ENCODE measurements at places on chromosomes 1 and 21.

DNA sequence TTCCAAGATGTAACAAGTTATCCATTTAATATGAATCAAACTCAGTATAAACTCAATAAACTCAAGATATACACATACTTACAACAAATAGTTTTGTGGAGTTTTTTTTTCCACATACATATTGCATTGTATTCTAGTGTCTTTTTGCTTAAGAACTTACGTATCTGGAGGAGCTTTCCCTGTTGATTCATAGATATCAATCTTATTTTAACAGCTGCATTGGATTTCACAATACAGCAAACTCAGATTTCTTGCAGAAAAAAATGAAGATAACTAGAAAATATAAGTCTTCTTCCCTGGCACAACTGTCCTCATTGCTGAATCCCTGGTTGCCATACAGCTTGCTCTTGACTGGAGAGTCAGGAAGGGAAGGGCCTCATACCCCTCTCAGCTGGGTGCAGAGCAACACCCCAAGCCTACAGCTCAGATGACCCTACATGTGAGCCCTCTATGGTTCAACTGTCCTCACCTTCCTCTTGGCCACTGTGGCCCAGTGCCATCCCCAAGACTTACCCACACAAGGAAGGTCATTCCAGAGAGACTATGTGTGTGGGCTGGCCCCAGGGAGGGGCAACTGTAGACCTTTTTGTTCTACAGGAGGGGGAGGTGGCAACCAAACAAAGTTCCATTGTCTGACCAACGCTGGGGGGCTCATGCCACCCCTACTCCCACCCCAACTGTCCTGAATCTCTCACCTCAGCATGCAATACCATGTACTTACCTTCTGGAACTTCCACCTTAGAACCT, 1.7 kb downstream of the MPZ start:
- H3K27ac ChIP-seq = peak overlapping the region; percentile 64
- H3K27me3 ChIP-seq = no peaks in the 10 kb centered on the region
- peaks cover 29% of the 10 kb centered on the region for H3K4me1 ChIP-seq
- H3K4me3 ChIP-seq = no peak overlapping the region
- DNase-seq = no peak

GRCh38 chr1:33433509-33434362, 2.8 kb upstream of the PHC2 start:
- H3K27ac ChIP-seq = no peak overlapping the region
- DNase-seq = no peak
- H3K4me3 ChIP-seq = no peak overlapping the region
- H3K36me3 ChIP-seq = no peaks in the 10 kb centered on the region
- H3K4me1 ChIP-seq = peaks cover 14% of the 10 kb centered on the region

DNA sequence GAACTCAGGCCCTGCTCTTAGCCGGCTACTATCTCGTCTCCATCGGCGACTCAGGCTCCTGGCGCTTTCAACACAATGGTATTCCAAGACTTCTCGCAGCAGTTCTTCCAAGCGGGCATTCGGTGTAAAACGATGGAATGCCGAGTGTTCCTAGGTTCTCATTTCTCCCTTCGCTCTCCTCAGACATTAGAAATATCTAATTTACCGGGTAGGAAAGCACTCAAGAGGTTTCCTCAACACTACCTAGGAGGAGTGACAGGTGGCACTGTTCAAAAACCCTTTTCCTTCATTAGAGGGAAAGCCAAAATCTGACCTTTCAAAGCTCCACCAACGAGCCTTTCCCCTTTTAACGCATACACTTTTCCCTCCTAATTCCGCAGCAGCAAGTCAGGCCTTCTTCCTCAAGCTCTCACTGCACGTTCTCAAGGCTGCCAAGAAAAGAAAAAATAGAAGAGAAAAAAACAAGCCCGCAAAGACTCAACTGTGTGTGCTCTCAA, 601 bp downstream of the UBE2G2 start:
- peaks cover 57% of the 10 kb centered on the region for H3K4me1 ChIP-seq
- H3K27me3 ChIP-seq = no peaks in the 10 kb centered on the region
- H3K27ac ChIP-seq = peak overlapping the region; percentile 97
- H3K4me3 ChIP-seq = peak overlapping the region; percentile 96
- DNase-seq = peak; percentile 15

DNA sequence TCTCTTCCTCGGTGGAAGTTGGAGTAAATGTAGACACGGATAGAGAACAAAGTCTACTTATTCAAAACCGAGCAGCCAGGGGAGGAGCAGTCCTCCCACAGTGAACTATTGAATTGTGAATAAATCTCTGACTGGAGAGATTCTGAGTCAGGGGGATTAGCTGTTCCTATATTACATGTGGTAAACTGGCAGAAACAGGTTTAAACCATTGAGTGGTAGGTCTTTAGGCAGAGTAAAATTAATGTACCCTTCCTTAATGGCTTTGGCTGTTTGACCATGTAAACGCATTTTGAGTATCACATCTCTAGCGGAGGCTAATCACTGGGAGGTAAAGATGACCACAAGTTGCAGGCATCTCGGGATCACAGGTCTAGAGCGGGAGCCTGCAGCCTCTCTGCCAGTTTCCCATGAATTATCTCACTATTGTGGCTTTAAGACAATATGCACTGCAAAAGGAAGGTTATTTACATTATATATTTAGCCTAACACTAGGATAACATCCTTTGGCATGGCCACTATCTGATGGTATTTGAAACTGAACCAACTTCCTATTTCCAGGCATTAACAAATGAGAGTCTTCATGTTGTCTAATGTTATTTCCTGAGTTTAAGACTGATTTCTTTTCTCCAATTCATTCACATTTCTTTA, 7.9 kb upstream of the DISC1 start:
- peaks cover 19% of the 10 kb centered on the region for H3K27me3 ChIP-seq
- H3K36me3 ChIP-seq = peaks cover 12% of the 10 kb centered on the region
- H3K4me3 ChIP-seq = no peak overlapping the region
- peaks cover 10% of the 10 kb centered on the region for H3K4me1 ChIP-seq

- no peaks in the 10 kb centered on the region for H3K36me3 ChIP-seq
- H3K27me3 ChIP-seq = peaks cover 11% of the 10 kb centered on the region
- H3K27ac ChIP-seq = no peak overlapping the region
- no peak for DNase-seq
- H3K4me3 ChIP-seq = no peak overlapping the region
- no peaks in the 10 kb centered on the region for H3K4me1 ChIP-seq
Observed at GRCh38 chr1:228022571-228023293, 15.9 kb downstream of the WNT3A start.

- no peak overlapping the region for H3K4me3 ChIP-seq
- H3K27ac ChIP-seq = no peak overlapping the region
- peaks cover 29% of the 10 kb centered on the region for H3K36me3 ChIP-seq
- peaks cover 86% of the 10 kb centered on the region for H3K4me1 ChIP-seq
- no peak for DNase-seq
Observed at GRCh38 chr21:34812504-34813265, 143.9 kb downstream of the CLIC6 start.

DNA sequence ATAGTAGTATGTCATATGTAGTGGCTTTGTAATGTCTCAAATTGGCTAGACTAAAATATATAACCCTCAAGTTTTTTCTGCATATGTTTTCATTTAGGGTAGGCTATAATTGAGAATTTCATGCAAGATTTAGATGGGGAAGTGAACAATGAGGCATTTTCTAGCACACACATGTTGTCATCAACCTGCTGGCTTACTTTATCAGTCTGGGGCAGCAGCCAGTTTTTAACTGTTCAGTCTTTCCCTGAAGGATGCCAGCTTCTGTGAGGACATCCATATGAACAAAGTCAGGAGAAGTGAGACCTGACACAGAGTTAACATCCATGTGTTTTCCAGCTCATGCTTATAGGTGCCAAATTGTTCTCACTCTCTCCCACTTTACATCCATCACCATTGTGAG, 74.7 kb upstream of the OLFM3 start:
- H3K27ac ChIP-seq = no peak overlapping the region
- H3K36me3 ChIP-seq = no peaks in the 10 kb centered on the region
- H3K27me3 ChIP-seq = no peaks in the 10 kb centered on the region

DNA sequence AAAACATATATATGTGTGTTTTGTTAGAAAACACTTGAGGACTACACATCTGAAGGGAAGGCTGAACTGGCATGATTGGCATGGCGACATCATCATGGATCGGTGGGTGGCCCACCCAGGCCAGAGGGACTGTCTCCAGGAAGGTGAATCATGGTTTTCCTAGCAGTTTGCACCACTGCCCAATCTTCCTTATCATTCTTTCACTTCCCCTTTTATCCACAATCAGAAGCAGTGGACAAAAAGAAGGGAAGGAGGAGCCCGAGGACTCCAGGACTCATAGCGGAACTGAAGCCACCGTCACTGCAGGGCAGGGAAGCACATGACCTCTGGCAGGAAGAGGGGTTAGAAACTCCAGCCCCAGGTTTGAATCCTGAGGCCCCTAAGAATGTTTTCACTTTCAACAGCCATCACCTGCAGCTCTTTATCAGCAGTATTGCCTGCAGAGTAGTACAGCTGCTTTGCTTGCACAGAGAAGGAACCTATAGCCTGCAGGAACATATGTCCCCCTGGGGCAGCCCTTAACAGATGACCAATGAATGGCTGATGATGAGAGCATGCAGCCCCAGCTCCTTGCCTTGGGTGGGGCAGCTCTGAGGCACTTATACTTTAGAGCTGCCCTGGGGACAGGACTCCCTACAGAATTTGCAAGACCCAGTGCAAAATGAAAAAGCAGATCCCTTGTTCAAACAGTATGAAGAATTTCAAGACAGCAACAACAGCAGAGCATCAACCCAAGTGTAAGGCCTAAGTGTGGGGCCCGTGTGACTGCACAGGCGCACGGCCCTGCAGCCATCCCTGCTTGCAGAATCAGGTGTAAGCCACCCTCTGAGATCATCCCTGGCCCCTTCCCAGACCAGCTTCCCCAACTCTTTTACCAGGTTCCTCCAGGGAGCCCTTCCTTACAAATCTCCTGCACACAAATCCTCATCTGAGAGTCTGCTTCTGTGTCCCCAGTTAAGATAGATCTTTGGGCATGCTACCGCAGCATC, 241.8 kb upstream of the IRF2BP2 start:
- no peak overlapping the region for H3K27ac ChIP-seq
- H3K27me3 ChIP-seq = no peaks in the 10 kb centered on the region
- peaks cover 55% of the 10 kb centered on the region for H3K4me1 ChIP-seq
- peaks cover 2% of the 10 kb centered on the region for H3K36me3 ChIP-seq

DNA sequence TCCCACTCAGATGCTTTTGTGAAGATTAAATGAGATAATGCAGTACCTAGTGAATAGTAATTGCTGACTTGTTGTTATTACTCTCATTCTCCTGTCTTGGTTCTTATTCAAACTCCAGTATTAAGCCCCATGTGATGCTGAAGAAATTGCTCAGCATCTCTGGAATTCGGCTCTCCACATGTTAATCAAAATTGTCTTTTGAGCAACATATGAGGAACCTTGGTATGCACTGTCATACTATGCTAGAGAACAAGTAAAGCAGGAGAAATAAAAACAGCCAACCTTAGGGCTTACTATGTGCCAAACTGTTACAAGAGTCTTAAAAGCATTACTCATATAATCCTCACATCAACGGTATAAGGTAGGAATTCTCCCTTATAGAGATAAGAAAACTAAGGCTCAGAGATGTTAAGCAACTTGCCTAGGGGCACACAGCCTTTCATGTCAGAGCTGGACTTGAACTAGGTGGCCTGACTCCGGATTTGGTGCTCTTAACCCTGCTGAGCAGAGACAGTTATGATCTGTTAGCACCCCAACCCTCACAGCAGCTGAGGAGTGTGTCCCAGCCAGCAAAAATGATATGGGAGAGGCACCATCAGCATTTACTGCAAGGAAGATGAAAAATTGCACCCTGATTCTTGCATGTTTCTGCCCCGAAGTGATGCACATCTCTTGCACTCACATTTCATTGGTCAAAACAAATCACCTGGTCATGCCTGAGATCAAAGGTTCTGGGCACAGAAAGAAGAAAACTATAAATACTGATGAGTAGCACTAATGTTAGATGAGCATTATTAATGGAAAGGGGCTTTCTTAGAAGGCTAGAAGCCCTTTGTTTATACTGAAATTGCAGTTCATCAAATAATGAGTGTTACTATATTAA, 102.3 kb downstream of the OMA1 start:
- H3K27me3 ChIP-seq = peaks cover 12% of the 10 kb centered on the region
- H3K4me3 ChIP-seq = no peak overlapping the region
- no peaks in the 10 kb centered on the region for H3K36me3 ChIP-seq
- H3K27ac ChIP-seq = no peak overlapping the region

GRCh38 chr1:73770109-73770905, 427.7 kb downstream of the LRRIQ3 start:
- H3K4me3 ChIP-seq = no peak overlapping the region
- H3K36me3 ChIP-seq = no peaks in the 10 kb centered on the region
- H3K27me3 ChIP-seq = no peaks in the 10 kb centered on the region
- no peak for DNase-seq
- H3K27ac ChIP-seq = no peak overlapping the region
- H3K4me1 ChIP-seq = no peaks in the 10 kb centered on the region

- no peak overlapping the region for H3K27ac ChIP-seq
- no peaks in the 10 kb centered on the region for H3K4me1 ChIP-seq
- no peak for DNase-seq
Observed at GRCh38 chr1:70265946-70266345, 44.8 kb downstream of the SRSF11 start.

- DNase-seq = peak; percentile 44
- H3K27me3 ChIP-seq = no peaks in the 10 kb centered on the region
- H3K27ac ChIP-seq = peak overlapping the region; percentile 7
Observed at GRCh38 chr1:156524481-156524869, 23.9 kb upstream of the MEF2D start.

All from activated T-cell treated with anti-CD3 and anti-CD28 coated beads, Interleukin-2, amount 50 U/mL, for 72 hours (primary cell).